Stimulated activated CD4-positive, alpha-beta T cell treated with anti-CD3 and anti-CD28 coated beads, Interleukin-4, amount 100 ng/mL, for 24 hours (primary cell): ENCODE measurements at places on chromosomes 2 and 18.

DNA sequence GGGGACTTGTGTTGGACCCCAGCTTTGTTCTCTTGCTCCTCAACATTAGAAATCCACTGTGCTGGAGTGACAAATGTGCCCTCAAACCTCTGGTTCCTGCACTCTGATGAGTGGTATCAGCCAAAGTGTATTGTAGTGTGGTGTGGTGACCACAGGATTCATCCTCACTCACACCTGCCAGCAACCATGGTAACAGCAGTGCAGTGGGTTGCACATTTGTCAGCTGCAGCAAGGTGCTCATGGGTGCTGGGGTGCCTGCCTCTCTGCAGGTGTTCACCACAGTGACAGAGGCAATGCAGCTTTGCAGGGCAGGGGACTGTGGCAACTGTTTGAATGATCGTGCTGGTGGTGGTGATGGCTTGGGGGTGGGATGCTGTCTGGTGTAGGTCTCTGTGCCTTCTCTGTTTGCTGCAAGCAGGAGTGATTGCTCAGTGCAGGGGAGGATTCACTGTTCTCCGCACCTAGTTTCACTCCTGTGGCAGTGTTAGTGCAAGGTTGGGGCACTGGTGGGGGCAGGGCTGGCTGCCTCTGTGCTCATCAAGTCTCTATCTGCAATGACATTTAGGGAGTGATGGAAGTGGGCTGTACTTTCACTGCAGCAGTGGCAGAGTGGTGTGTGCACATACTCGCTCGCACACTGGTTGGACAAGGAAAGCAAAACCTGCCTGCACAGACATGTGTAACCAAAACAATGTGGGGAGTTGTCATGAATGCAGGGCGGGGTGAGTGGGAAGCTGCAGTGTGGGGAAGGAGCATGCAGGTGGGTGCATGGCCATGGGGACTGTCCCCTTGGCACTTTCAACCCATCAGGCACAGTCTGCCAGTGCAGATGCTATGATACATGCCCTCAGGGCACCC, 301.1 kb downstream of the PIK3C3 start:
- DNase-seq: no peak

- no peak for DNase-seq
Observed at GRCh38 chr18:57441071-57441794, 6.1 kb downstream of the ONECUT2 start.

DNA sequence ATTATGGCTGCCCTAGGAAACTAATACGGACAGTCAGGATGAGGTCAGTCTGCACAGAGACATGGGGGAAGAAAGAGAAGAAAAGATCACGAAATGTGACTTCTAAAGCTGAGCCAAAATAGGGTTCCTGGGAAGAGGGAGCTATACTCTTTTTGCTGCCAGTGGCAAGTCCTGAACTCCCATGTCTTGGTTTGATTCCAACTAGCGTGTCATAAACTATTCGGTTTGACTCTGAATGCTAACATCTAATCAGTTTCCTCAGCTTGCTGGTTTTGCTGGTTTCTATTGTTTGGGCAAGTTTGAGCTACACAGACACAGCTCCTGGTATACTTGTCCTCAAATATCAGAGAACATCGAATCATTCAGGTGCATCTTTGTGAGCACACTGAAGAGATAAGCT, 80.5 kb upstream of the CYP1B1 start:
- no peak for DNase-seq

- no peak for DNase-seq
Observed at GRCh38 chr2:163970058-163970813, 234.4 kb upstream of the FIGN start.

DNA sequence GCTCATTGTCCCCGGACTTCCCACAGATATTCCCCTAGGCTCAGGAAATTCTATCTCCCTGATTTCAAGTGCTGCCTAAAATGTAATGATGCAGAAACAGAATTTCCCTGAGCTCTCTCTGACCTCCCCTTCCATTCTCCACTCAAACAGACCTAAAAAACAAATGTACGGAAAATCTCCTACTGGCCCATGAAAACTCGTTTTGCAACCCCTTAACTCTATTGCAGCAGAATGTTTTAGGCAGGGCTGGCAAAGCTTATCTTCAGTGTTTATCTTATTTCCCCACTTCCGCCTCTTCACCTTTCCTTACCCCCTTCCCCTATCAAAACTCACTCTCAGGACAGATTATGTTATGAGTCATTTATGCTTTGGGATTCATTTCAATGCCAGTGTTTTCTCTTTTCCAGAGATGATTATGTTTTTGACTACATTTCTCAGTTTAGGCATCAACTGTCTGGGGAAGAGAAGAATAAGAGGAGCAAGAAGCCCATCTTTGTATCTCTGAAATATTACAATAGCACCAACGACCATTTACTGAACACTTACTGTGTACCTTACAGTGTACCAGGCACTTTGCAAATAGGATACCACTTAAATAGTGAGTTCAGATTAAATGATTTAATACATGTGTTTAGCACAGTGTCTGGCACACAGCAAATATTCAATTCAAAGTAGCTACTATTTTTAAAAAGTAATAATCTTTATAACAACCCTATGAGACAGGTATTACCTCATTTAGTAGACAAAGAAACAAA, 53.9 kb upstream of the STPG4 start:
- DNase-seq: no peak

GRCh38 chr2:31531101-31531500, 49.6 kb downstream of the SRD5A2 start:
- no peak for DNase-seq
